Stimulated activated CD4-positive, alpha-beta T cell treated with anti-CD3 and anti-CD28 coated beads, TNF-alpha, amount 100 ng/mL, for 24 hours (primary cell): ENCODE measurements at places on chromosomes 12 and 14.

DNA sequence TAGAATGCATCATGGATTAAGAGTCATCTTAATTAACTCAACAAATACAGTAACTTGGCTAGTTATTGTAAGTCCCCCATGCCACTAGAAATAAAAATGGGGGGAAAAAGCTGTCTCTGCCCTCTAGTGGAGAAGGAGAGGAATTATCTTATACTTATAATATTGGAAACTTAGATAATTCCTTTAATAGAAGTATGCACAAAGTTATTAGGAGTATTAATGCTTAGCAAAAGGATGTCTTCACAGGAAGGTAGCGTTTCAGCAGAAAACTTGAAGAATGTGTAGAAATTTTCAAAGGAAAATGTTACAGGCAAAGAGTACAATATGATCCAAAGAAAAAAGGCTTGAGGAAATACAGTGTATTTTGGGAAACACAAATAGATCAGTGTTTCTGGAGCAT, 19.8 kb downstream of the OR5AU1 start:
- DNase-seq, result no peak

- DNase-seq, result no peak
Observed at GRCh38 chr14:91354979-91355685, 62.5 kb downstream of the CCDC88C start.

- no peak for DNase-seq
Observed at GRCh38 chr12:129964826-129965457, 61.1 kb upstream of the TMEM132D start.

DNA sequence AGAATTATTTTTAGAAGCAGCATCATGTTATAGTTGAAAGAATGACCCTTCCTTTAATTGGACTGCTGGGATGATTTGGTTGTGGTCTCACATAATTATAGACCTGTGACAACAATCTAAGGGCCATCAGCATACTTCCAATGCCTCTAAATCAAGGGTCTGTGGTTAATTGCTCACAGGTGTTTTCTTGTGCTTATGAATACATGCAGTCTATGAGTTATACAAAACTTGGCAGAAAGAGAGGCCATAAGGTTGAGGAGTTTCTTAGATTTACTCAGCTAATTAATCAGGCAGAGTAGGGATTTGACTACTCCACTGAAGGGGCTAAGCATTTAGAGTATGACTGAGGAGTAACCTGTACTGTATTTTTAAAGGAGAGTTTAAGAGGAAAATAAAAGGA, 37.0 kb upstream of the FRMD6 start:
- no peak for DNase-seq

- no peak for DNase-seq
Observed at GRCh38 chr12:110684312-110684836, 4.5 kb downstream of the HVCN1 start.

GRCh38 chr12:85422762-85423161, 142.7 kb downstream of the ALX1 start:
- no peak for DNase-seq

DNA sequence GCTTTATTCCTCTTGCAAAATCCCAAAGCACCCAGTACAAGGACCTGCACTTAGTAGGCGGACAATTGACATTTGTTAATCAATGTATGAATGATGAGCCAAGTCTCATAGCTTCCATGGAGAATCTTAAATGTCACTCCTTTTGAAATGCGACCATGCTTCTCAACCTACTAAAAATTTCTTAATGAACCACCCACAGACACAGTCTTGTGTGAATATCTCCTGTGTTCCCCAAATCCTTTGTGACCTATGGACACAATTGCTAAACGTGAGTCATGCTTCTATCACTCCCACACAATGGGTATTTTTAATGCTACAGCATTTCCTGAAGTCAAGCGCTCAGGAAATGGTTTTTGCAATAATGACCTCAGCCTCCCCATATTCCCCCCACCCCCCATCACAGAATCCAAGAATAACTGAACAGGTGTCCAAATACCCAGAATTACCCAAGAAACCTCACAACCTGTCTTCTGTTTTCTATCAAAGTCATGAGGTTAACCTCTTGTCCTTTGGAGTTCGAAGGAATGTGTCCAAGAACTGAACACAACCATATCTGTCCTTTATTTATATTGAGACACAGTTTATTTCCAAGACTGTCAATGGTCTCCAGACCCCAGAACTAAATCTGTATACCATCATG, 163.6 kb upstream of the PLEKHG7 start:
- peak; percentile 32 for DNase-seq

GRCh38 chr12:40253936-40254335, 29.1 kb downstream of the LRRK2 start:
- no peak for DNase-seq

GRCh38 chr12:1919284-1919683, 832 bp upstream of the CACNA2D4 start:
- no peak for DNase-seq

DNA sequence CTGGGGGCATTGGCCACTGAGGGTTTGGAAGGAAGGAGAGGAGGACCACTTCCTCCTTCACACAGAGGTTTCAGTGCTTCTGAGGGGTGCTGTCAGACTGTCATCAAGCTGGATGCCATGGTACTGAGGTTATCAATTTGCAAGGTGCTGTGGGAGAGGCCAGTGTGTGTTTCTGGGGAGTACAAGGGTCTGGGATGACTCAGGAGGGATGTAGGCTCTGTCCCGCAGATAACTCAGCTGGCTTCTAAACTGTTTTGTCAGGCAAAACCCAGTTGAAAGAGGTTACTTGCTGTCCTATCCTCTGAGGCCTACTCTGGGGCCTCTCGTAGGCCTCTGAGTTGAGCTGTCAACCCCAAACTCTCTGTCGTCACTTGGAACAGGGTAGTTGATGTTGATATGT, 22.8 kb downstream of the ADCK1 start:
- no peak for DNase-seq

DNA sequence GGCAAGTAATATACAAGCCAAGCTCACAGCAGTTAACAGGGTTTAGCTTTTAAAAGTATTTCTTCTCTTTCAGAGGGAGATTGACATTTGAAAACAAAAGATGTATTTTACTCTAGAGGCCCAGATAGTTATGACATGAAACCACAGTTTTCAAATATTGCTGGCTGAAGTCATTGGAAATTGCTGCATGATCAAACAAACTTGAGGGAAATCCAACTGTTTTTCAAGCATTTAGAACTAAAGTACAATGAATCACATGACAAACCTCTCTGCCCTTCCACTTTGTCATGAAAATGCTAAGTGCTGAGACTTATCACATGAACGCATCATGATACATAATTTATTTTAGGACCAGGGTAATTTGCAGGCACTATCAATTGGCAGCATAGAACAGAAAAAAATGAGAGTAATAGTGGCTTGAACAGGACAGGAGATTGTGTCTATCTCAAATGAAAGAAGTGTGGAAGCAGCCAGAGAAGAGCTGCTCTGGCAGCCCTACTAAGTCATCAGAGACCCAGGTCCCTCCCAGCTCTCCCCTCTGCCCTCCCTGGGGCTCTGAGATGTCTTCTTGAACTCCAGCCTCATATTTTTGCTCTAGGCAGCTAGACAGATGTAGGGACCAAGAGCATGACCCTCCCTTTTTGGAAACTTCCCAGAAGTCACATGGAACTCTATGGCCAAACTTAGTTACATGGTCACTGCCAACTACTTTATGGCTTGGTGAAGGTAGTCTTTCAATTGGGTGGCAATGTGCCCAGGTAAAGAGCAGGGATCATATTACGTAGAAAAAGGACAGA, 90.1 kb upstream of the PELI2 start:
- DNase-seq, result no peak

DNA sequence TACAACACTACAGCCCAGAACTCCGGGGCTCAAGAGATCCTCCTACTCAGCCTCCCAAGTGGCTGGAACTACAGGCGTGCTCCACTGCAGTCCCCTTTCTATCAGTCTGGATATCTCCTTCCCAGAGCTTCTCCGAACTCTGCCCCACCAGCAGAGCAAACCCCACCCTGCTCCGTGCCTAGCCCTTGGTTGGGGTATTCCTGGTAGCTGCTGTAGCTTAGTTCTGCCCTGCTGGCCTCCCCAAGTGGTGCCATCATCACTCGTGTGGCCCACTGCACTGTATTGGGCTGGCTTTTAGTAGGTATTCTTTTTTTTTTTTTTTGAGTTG, 9.5 kb downstream of the HSP90AA1 start:
- no peak for DNase-seq

DNA sequence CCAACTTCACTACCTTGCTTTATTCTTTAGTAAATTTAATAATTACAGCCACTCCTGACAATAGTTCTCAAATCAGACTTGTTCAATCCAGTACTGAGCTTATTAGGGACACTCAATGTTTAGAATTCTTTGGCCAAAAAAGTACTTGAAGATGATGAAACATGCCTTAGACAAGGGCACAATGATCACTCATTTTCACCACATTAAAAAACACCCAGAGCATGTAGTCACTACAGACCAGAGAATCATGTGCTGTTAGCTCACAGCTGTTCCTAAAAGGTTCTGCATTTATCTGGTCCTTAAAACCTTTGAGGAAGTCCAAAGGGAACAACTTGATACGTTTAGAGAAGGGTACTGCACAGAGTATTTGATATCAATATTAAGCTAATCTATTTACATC, 98.7 kb downstream of the INSM2 start:
- no peak for DNase-seq

- no peak for DNase-seq
Observed at GRCh38 chr12:68428211-68428610, 96.0 kb upstream of the MDM1 start.

GRCh38 chr12:124679533-124680371, 112.3 kb upstream of the NCOR2 start:
- no peak for DNase-seq

- no peak for DNase-seq
Observed at GRCh38 chr14:71591929-71592328, 340.3 kb upstream of the RGS6 start.

- no peak for DNase-seq
Observed at GRCh38 chr14:38629412-38629811, 373.5 kb upstream of the CLEC14A start.

- DNase-seq, result no peak
Observed at GRCh38 chr12:8590842-8591545, 21.7 kb downstream of the AICDA start.

GRCh38 chr12:95943330-95943842, at the start of gene AMDHD1:
Gene AMDHD1 (plus strand): TSS chr12:95943331. CDS start chr12:95943399, 68 bp downstream.
- DNase-seq, result peak; percentile 63

DNA sequence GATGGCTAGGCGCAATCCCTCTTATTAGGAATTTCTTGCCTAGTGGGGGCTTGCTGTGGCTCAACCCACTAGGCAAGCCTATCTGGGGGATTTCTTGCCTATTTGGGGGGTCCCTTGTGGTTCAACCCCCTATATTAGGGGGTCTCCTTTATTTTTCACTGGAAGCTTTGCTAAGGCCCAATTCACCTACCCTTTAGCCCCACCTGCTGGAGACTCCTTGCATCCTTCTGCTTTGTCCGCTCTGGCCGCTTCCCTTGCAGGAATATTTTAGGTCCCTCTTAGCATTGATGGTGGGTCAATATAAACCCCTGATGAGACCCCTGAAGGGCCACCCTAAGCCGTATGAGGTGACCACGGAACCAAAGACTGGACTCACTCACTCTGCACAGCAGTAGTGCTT, 1552.1 kb downstream of the AACS start:
- DNase-seq, result no peak

DNA sequence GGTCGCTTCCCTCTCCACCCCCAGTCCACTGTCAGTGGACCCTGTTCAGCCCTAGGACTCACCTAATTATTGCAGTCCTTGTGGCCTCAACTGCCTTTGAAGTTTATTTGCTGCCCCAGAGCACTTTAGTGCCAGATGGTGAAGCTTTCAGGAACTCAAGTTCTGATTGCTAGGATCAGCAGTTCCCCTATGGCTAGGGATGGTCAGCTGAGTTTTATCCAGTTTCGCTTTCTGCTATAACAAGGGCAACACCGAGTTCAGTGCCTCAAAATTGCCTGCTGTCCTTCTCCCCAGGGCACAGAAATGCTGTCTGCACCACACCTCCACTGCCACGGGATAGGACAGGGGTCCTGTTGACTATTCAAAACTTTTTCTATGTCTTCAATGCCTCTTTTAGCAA, 295.0 kb downstream of the GPHN start:
- no peak for DNase-seq

GRCh38 chr12:84159260-84159659, 753.3 kb downstream of the SLC6A15 start:
- no peak for DNase-seq

- DNase-seq, result no peak
Observed at GRCh38 chr12:81105687-81106086, 27.8 kb downstream of the ACSS3 start.

- DNase-seq, result no peak
Observed at GRCh38 chr14:24337144-24337823, 2.4 kb upstream of the ADCY4 start.

GRCh38 chr12:122422730-122423257, 325 bp upstream of the CLIP1 start:
- no peak for DNase-seq

DNA sequence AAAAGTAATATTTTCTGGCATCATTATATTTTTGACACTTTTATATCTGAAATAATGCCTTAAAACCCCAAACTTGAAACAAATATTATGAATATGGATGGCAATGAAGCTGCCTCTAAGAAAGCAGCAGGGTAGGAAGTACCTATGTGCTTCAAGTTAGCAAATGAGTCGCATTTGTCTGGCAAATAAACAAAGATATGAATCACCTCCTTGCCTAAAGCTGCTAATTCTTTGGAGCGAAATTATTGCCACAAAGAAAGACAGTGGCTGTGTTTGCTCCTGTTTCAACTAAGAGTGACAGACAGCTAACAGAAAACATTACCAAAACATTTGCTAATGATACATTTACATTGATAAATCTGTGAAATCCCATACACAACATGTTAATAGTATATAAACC, 854.9 kb downstream of the RPS29 start:
- no peak for DNase-seq

DNA sequence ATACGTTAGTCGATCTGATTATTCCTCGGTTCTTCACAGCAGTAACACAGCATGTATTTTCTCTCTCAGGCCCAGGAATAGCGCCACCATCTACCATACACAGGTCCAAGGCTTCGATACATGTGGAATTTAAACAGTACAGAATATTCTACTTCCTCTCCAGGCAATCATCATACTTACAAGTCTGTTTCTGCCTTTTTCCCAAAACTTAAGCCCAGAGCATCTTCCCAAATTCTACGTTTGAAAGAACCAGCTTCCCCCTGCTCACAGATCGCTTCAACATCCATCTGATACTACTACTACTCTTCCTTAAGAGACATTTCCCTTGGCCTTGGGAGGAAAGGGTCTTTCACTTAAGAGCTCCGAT, 626 bp downstream of the TXNDC16 start:
- no peak for DNase-seq
